ENCODE measurements at places on chromosomes 5 and 9.
A peak's percentile ranks its signal among the peaks of the same experiment; 100 is the strongest.

DNA sequence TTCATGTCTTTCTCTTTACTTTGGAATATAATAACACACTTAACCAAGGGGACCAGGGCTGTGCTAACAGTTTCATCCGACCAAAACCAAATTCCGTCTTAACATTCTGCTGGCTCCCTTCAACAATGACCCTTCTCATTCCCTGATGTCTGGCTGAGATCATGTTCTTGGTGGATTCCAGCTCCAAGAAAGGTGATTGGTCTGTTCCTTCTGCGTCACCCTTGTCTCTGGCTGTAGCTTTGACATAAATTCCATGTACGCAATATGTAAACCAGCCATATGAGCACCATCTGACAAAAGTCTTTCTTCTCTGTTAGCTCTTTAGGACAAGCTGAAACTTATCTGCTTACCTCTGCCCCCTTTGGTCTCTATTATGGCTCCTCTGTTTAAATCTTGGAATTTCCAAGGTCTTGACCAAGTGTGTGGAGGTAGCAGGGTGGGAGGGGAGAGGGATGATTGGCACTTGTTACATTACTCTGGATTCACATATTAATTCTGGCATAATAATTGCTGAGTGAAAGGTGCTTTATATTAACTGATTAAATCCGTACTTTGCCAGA lies 45.7 kb upstream of the HSD17B4 start:
- DNase-seq = no peak

DNA sequence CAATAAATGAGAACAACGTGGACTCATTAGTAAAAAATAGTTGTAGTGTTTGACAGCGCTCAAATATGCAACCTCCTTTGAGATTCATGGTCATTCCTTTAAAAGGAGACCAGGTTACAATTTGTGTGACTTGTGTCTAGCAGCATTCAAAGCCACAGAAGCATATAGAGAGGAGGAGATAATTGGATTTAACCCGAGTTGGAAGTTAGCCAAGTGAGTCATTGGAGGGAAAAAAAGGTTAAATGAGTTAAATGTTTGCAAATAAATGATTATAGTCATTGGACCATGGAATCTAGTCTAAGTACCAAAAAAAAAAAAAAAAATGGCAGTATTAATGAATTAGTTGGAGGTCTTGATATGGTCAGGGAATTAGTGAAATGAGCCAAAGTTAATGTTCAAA lies 90.9 kb downstream of the ITGA1 start:
- DNase-seq = no peak

- no peak for DNase-seq
Measured at GRCh38 chr5:494667-495255, 29.5 kb downstream of the SLC9A3 start.

GRCh38 chr9:132249123-132249522 lies 87.3 kb downstream of the NTNG2 start:
- DNase-seq = no peak

GRCh38 chr9:127523312-127523851 lies 72.1 kb downstream of the LRSAM1 start:
- DNase-seq = no peak

- no peak for DNase-seq
Measured at GRCh38 chr9:85212887-85213286, 528.9 kb downstream of the AGTPBP1 start.

DNA sequence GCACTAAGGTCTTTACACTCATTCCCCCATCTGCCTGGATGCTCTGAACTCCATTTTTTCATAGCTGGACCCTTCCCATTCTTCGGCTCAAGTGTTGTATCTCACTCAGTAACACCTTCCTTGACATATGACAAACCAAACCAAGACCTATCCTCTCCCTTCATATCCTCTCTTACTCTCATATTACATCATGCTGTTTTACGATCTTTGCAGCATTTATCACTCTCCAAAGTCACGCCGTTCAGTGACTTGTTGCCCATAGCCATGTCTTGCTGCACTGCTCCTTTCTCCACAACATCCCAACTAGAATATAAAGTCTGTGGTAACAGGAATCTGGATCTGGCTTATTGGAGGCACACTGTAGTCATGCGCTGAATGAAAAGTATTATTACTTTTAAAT lies 923.6 kb upstream of the DMAC1 start:
- DNase-seq = no peak

- no peak for DNase-seq
Measured at GRCh38 chr5:176870110-176870591, 29.0 kb downstream of the HK3 start.

DNA sequence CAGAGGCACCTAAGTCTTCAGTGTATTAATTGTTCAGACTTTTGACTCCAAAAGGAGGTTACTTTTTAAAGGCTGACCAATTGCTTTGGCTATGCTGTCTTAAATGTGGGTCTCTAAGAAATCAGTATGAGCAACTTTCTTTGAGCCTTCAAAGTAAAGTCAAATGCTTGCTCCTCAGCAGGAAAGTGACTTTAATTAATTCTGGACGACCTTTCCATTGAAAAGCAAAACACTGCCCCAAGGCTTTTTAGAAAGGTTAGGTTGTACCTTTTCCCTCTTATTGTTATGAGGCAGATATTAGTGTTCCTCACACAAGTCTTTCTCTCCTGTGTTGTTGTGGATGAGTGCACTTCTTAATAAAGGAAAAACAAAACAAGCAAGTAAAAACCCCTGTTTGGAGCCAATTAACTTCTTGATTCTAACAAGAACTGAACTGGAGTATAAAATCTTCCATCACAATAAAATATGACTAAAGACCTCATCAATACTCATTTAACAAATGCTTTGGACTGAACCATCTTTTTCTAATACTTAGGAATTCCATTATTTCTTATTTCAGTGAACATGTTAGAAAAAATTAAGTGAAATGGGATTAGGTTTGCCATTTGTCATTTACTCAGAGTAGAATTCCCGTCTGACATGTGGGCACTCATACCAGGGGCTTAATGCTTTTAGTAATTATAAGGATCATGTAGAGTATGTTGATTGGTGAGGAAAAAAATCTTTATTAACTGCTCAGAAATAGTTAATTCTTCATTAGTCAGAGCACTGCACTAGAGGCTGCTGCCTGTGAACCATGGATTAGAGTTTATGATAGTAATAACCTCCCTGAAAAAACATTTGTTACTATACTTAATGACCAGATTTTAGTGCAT lies 159.1 kb upstream of the ZNF608 start:
- no peak for DNase-seq

DNA sequence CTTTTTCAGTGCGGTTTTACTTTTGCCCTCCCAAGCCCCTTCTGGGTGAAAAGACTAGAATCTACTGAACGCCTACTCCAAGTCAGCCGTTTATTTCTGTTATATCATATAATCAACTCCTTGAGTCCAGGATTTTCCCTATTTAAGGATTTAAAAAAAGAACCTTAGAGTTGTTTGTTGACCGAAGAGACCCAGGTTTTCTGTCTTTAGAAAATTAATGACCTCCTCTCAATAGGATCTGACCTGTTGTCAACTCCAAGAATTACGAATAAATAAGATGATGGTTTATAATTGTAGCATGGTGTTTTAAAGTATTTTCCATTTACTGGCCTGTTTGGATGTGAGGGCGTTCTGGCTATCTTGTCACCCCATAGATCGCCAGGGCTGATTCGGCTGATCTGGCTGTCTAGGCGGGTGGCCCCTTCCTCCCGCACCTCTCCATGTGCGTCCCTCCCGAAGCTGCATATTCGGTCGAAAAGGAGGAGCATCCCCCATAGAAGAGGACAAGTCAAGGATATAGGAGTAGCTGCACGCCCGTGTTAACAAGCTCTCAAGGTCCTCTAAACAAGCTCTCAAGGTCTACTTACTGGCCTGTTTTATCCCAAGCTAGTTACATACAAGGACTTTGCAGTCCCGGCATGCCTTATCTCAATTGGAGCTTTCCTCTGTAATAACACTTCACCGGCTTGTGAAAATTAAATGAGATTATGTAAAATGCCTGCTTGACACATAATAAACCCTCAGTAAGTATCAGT lies 1.1 kb upstream of the UBAP2 start:
- DNase-seq = no peak

DNA sequence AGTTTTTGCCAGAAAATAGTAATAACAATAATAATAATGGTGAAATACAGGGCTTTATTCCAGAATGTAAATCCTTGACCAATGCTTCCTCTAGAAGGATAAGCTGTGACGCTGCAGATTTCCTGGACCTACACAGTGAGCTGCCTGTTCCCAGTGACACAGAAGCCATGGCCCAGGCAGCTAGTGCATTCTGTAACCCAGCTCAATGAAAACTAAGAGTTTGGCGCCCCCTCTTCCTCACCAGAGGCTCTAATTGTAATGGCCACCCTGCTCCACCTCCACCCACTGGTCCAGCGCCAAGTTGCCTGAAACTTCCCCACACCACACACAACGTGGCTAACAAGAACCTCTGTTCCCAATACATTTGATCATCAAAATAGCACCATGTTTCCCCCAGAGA lies 248.1 kb downstream of the CETN3 start:
- DNase-seq = no peak

GRCh38 chr9:110106661-110107060 lies 101.3 kb downstream of the C9orf152 start:
- DNase-seq = no peak

- DNase-seq = no peak
Measured at GRCh38 chr9:21746550-21746949, 55.9 kb upstream of the MTAP start.

DNA sequence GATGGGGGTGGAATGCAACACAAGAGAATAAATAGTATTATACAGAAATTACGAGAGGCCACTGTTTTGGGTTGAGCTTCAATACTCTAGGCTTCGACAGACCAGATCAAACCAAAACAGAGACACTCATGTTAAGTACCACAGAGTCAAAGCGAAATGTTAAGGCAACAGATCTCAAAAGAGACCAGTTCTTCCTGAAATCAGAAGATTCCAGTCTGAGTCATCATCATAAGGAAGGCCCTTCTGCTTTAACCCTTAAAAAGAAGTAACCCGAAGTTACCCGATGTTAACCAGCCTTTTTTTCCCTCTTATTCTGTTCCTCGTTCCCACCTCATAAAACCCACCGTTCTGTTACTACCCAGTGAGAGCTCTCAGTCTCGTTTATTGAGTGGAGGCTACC lies 75.9 kb downstream of the SFXN1 start:
- no peak for DNase-seq

DNA sequence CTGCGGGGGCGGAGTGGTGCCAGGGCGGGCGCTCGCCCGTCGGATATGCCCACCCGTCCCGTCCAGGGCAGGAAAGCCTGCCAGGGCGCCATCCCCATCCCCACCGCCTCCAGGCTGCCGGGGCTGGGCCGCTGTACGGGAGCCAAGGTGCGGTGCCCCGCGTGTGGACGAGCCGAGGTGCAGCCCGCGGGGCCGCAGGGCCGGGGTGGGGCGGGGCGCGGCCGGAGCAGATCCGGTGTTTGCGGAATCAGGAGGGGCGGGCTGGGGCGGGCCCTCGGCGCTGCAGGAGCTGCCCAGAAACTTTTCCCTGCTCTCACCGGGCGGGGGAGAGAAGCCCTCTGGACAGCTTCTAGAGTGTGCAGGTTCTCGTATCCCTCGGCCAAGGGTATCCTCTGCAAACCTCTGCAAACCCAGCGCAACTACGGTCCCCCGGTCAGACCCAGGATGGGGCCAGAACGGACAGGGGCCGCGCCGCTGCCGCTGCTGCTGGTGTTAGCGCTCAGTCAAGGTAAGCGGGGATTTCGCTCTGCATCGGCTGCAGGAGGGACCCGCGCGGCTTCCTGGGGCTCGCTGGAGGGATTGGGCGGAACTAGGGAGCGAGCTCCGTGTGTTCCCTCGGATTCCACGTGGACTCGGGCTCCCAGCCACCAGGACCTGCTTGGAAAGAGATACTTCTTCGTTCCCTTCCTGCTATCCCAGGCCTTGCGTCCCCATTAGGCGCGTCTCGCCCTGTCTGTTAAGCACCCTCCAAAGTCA lies at the start of gene ITGA2:
Gene ITGA2 (plus strand): TSS at position 328 of the 756 bp plus-strand sequence. CDS start 117 bp downstream, at position 445.
- DNase-seq = peak; percentile 1

GRCh38 chr9:89460551-89460950 lies 37.4 kb downstream of the SEMA4D start:
- DNase-seq = no peak

- DNase-seq = no peak
Measured at GRCh38 chr9:91689006-91689405, 261.0 kb downstream of the ROR2 start.

GRCh38 chr5:157947156-157947555 lies 88.2 kb upstream of the CLINT1 start:
- DNase-seq = no peak

GRCh38 chr5:112012104-112012503 lies 255.1 kb upstream of the NREP start:
- DNase-seq = no peak

GRCh38 chr5:126122942-126123341 lies 300.3 kb upstream of the GRAMD2B start:
- no peak for DNase-seq

- DNase-seq = no peak
Measured at GRCh38 chr5:421901-422300, 21.1 kb upstream of the EXOC3 start.

DNA sequence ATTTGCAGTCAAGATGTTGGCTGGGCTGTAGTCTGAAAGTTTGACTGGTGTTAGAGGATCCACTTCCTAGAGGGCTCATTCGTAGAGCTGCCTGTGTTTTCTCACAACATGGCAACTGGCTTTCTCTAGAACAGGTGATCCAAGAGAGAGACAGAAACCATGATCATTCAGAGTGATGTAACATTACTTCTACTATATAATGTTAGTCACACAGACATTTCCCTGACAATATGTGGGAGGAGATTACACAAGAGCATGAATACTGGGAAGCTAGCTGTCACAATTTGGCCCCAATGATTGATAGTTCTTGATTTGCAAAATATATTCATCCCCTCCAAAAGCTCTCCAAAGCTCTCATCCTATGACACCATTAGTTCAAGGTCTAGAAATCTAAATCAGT lies 10.9 kb upstream of the TMEM161B start:
- DNase-seq = no peak

DNA sequence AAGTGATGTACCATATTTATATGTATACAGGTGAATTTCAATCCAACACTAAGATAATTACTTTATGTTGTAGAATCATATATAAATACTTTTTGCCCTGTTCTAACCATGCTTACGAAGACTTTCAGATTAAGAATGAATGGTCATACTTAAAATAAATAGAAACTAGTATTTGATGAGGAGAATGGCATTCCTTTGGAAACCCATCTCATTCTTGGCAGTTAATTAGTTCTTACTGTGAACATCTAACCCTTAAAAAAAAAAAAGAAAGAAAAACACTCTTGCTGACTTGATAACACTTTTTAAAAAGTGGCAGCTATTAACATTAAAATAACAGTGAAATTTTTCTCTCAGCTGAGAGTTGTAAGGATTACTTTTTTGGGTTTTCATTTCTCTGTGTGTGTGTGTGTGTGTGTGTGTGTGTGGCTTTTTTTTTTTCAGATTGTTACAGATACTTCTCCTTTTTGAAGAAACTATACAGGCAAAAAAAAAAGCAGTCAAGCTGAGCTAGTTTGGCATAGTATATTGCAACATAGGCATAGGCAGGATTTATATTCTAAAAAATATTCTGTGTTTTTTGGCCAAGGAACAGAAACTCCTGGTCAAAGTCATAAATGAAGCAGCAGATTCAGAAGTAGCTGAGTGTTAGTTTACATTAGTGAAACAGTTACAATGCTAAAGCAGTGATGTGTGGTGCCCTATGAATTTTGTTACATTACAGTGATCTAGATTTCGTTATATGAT lies 163.5 kb downstream of the CD180 start:
- no peak for DNase-seq
